ENCODE measurements at places on chromosomes 6 and 20.

DNA sequence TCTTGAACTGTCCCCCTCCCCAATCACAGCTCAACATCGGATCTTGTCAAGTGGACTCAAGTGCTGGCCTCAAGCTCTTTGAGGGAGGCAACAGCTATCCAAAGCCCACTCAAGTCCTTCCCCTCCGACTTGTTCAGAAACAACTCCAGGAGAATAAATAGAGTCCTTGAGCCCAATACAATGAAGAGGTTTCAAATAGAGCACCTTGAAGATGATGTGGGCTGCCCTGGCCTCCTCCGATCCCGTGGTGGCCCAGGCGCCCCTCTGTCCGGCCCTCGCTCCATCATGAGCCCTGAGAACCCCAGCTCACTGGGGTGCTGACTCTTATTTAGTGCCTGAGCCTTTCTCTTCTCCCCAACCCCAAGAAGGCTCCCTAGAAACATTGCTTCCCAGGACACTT, 164.3 kb upstream of the PMEPA1 start:
- DNase-seq: no peak
- no peak overlapping the region for H3K27ac ChIP-seq
- H3K4me1 ChIP-seq: no peaks in the 10 kb centered on the region
- H3K27me3 ChIP-seq: peaks cover 96% of the 10 kb centered on the region

GRCh38 chr20:62916703-62917476, 9.4 kb downstream of the DIDO1 start:
- H3K36me3 ChIP-seq: peaks cover 4% of the 10 kb centered on the region
- H3K4me3 ChIP-seq: no peak overlapping the region
- no peaks in the 10 kb centered on the region for H3K27me3 ChIP-seq

DNA sequence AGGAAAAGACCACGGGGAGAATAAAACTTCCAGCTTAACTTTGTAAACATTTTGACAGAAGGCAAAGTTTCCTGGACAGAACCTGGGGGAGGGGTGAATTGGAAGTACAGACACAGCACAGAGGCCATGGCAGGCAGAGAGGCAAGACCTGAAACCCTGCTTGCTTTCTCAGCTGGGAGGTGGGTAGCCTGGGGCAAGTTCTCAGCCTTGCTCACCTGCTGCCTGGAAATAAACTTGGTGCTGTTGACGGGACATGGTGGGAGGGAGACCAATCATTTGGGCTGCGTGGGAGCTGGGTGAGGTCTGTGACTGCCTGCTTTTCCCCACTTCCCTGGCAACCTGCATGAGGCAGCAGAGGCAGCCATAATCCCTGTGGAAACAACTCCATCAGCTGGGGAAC, 221.3 kb downstream of the MOXD1 start:
- no peaks in the 10 kb centered on the region for H3K27me3 ChIP-seq
- H3K4me1 ChIP-seq: peaks cover 13% of the 10 kb centered on the region
- DNase-seq: peak; percentile 68
- H3K36me3 ChIP-seq: no peaks in the 10 kb centered on the region
- H3K27ac ChIP-seq: no peak overlapping the region
- H3K4me3 ChIP-seq: no peak overlapping the region

DNA sequence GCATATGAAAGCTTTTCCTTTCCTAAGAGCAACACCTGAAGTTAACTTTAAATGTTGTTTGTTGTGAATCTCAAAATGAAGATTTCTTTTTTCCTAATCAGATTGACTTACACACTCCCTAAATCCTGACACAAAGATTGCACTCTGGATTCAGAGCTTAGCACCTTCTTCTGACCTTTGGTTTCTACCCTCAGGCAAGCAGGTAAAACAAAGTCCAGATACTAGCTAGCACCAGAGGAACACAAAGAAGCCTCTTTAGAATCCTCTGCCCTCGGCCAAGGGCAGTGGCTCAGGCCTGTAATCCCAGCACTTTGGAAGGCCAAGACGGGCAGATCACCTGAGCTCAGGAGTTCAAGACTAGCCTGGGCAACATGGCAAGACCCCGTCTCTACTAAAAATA, 14.5 kb downstream of the SERAC1 start:
- DNase-seq: no peak
- no peak overlapping the region for H3K4me3 ChIP-seq
- H3K4me1 ChIP-seq: no peaks in the 10 kb centered on the region
- H3K27me3 ChIP-seq: no peaks in the 10 kb centered on the region

- no peaks in the 10 kb centered on the region for H3K27me3 ChIP-seq
- no peak overlapping the region for H3K4me3 ChIP-seq
- H3K27ac ChIP-seq: no peak overlapping the region
- DNase-seq: no peak
- H3K36me3 ChIP-seq: no peaks in the 10 kb centered on the region
Observed at GRCh38 chr6:38427492-38428210, 212.1 kb downstream of the BTBD9 start.

GRCh38 chr6:163667372-163668060, 253.0 kb downstream of the QKI start:
- H3K36me3 ChIP-seq: no peaks in the 10 kb centered on the region
- H3K27ac ChIP-seq: peak overlapping the region; percentile 8
- H3K27me3 ChIP-seq: no peaks in the 10 kb centered on the region
- no peak for DNase-seq
- no peak overlapping the region for H3K4me3 ChIP-seq

GRCh38 chr20:45507011-45507820, 8.2 kb downstream of the SPINT3 start:
- no peak overlapping the region for H3K4me3 ChIP-seq
- H3K27ac ChIP-seq: peak overlapping the region; percentile 14
- peaks cover 20% of the 10 kb centered on the region for H3K4me1 ChIP-seq
- DNase-seq: peak; percentile 45

DNA sequence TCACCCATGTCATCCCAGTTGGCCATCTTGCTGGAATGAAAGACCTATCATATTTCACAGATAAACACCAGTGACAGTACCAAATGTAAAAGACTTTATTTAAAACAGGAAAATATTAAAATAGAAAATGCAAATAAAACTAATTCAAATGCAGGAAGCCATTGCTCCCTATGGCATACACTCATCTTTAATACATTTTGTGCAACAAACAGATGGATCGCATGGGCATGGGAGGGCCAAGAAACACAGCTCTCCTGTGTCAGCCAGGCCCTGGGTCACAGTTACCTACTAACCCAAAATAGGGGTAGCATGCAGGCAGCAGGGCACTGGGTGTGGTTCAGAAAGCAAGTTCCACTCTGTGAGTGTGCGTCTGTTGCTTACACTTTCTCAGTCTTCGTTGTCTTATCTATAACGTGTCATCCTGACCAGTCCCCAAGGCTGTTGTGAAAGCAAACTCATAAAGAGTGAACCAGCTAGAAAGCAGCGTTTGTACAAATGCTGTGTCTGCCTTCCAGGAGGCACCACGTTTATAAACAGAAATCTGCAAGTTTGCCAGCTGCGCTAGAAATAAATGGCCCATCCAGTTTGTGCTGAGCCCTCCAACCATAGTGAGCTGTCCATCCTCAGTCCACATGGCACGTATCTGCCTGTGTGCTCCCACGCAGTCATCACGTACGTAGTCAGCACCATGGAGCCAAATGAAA, 180.5 kb downstream of the SYNDIG1 start:
- DNase-seq: no peak
- no peak overlapping the region for H3K27ac ChIP-seq
- no peak overlapping the region for H3K4me3 ChIP-seq
- no peaks in the 10 kb centered on the region for H3K4me1 ChIP-seq

GRCh38 chr6:134564705-134565104, 246.8 kb upstream of the SGK1 start:
- no peaks in the 10 kb centered on the region for H3K27me3 ChIP-seq
- no peak for DNase-seq
- H3K27ac ChIP-seq: no peak overlapping the region
- no peak overlapping the region for H3K4me3 ChIP-seq
- no peaks in the 10 kb centered on the region for H3K36me3 ChIP-seq
- H3K4me1 ChIP-seq: peaks cover 5% of the 10 kb centered on the region

DNA sequence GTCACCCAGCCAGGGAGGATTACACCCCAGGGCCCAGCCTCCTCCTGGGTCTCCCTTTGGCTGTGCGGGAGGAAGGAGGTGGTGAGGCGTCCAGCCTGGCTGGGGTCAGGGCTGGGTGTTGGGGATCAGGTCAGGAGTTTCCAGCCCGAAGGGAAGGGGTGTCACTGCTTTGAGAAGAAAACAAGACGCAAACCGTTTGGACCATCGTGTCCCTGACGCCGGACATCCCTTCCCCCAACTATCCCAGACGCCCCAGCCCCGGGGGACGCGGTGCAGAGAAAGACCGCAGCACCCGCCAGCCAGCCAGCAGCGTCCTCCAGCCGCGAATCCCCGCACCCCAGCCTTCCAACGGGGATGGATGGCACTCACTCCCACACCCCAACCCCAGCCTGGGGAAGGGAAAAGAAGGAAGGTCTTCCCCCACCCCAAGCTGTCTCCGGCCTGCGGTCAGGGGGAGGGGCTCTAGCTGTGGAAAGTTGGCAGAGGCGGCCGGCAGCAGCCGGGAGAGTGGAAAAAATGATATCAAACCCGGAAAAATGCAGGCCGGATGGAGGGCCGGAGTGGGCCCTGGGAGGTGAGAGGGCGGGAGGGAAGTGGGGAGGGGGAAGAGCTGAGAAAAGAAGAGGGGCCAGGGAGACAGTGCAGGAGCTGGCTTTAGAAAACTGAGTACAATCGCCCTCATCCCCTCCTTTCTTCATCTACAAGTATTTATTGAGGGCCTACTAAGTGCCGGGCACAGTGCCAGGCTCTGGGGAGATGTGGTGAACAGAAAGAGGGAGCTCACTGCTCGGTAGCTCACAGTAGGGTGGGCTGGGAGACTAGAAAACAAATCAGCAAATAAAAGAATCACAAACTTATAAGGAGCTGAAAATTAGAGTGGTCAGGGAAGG, 10.6 kb downstream of the REM1 start:
- no peaks in the 10 kb centered on the region for H3K27me3 ChIP-seq
- H3K36me3 ChIP-seq: no peaks in the 10 kb centered on the region
- H3K4me3 ChIP-seq: no peak overlapping the region

- no peak overlapping the region for H3K4me3 ChIP-seq
- no peak for DNase-seq
- no peak overlapping the region for H3K27ac ChIP-seq
- no peaks in the 10 kb centered on the region for H3K36me3 ChIP-seq
Observed at GRCh38 chr6:167995302-167995701, 2.2 kb upstream of the KIF25 start.

GRCh38 chr6:6701864-6702263, 113.3 kb downstream of the LY86 start:
- H3K4me3 ChIP-seq: no peak overlapping the region
- no peaks in the 10 kb centered on the region for H3K36me3 ChIP-seq
- H3K27ac ChIP-seq: no peak overlapping the region
- no peaks in the 10 kb centered on the region for H3K4me1 ChIP-seq

GRCh38 chr20:37317994-37318640, 27.8 kb upstream of the SRC start:
- no peaks in the 10 kb centered on the region for H3K4me1 ChIP-seq
- no peaks in the 10 kb centered on the region for H3K36me3 ChIP-seq
- no peak for DNase-seq
- no peak overlapping the region for H3K4me3 ChIP-seq
- H3K27me3 ChIP-seq: no peaks in the 10 kb centered on the region

- H3K27ac ChIP-seq: no peak overlapping the region
- H3K36me3 ChIP-seq: no peaks in the 10 kb centered on the region
- H3K4me3 ChIP-seq: no peak overlapping the region
- H3K27me3 ChIP-seq: no peaks in the 10 kb centered on the region
- no peak for DNase-seq
Observed at GRCh38 chr20:47127999-47128398, 228.5 kb downstream of the ZMYND8 start.

DNA sequence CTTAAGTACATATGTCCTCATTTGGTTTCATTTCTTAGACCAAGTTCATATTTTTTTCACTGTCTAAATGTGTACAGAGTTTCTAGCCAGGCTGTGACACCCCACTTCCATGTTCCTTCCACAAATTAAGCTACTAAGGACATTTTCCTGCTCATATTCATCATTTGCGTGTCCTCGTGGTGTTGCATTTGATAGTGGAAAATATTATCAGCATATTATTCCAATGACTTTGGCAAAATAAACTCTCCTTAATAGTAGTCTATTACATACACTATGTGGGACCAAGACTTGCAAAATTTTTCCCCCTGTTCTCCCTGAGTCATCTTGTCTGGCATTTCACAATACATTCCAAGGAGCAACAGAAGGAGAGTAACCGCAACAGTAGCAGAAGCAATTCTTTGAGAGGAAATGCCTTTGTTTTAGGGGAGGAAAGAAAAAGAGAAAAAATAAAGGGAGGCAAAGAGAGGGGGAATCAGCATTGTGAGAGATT, 599.2 kb downstream of the COL12A1 start:
- H3K36me3 ChIP-seq: no peaks in the 10 kb centered on the region
- DNase-seq: no peak
- H3K27me3 ChIP-seq: no peaks in the 10 kb centered on the region

GRCh38 chr6:116530436-116530835, 15.0 kb downstream of the TRAPPC3L start:
- no peaks in the 10 kb centered on the region for H3K27me3 ChIP-seq
- no peak overlapping the region for H3K27ac ChIP-seq

GRCh38 chr6:36241728-36242127, 28.1 kb upstream of the PNPLA1 start:
- H3K27ac ChIP-seq: no peak overlapping the region
- no peak overlapping the region for H3K4me3 ChIP-seq
- H3K36me3 ChIP-seq: no peaks in the 10 kb centered on the region

- DNase-seq: no peak
- no peak overlapping the region for H3K4me3 ChIP-seq
- H3K27ac ChIP-seq: no peak overlapping the region
- no peaks in the 10 kb centered on the region for H3K27me3 ChIP-seq
- no peaks in the 10 kb centered on the region for H3K4me1 ChIP-seq
- H3K36me3 ChIP-seq: no peaks in the 10 kb centered on the region
Observed at GRCh38 chr6:161414180-161414579, 140.3 kb upstream of the AGPAT4 start.

DNA sequence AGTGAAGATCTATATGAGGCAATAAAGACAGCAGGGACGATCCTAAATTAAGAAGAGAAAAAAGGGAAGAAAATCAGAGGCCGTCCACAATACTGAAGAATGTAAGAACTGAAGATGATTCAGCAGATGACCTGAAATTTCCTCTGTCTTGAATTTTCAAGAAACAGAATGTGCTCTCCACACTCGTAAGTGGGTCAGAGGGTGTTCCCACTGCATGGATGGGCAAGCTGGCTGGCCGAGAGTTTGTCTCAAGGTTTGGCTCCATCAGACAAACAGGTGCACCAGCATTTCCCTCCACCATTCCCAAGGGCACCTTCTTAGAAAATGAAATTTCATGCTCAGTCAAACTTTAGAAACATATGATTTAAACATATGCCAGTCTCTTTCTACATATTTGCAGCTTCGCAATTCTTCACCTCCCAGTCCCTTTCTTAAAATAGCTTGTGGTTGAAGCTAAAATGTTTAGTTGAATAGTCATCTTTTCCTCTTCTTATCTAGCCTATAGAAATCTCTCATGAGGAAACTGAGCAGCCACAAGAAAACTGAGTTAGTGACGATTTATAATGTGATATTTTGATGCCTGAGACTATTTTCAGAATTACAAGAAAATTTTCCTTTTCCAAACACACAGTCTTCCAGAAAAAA, 576.4 kb downstream of the PRKN start:
- peak; percentile 56 for DNase-seq
- H3K36me3 ChIP-seq: no peaks in the 10 kb centered on the region
- peaks cover 41% of the 10 kb centered on the region for H3K4me1 ChIP-seq

- DNase-seq: peak; percentile 33
- H3K27me3 ChIP-seq: no peaks in the 10 kb centered on the region
- peak overlapping the region; percentile 19 for H3K27ac ChIP-seq
- H3K36me3 ChIP-seq: no peaks in the 10 kb centered on the region
- H3K4me3 ChIP-seq: no peak overlapping the region
Observed at GRCh38 chr6:90463359-90463758, 123.5 kb downstream of the MAP3K7 start.

GRCh38 chr6:44133981-44134711, 6.8 kb downstream of the TMEM63B start:
- no peaks in the 10 kb centered on the region for H3K27me3 ChIP-seq
- no peaks in the 10 kb centered on the region for H3K36me3 ChIP-seq
- H3K4me1 ChIP-seq: no peaks in the 10 kb centered on the region
- H3K4me3 ChIP-seq: no peak overlapping the region
- no peak overlapping the region for H3K27ac ChIP-seq

All from MM.1S (cell line).